CD4-positive, alpha-beta T cell treated with Interleukin-4 for 1 hour (primary cell): ENCODE measurements at places on chromosomes 1 and 21.

- DNase-seq = no peak
Measured at GRCh38 chr1:180617774-180618395, 13.9 kb upstream of the XPR1 start.

- DNase-seq = no peak
Measured at GRCh38 chr1:245987219-245987545, 519.9 kb downstream of the SMYD3 start.

GRCh38 chr1:156767879-156768604, 707 bp downstream of the PRCC start:
- DNase-seq = no peak

DNA sequence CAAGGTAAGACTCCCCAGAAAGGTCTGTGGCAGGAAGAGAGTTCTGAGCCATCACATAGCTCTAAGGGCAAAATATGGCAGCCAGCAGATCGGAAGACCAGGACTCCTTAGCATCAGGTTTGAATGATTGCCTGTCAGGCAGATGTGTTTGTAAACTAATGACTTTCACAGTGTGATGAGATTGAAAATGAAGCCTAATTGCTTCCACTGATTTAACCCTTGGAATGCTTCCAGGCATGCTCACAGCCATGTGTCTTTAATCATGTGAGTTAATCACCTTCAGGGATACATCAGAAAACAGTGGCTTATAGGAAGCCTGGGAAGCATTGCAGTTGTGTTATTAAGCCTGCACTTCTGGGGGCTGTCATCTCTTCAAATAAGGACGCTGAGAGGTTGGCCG, 82.8 kb downstream of the LRRC53 start:
- DNase-seq = no peak

- no peak for DNase-seq
Measured at GRCh38 chr1:94325377-94326302, 88.3 kb upstream of the ARHGAP29 start.

GRCh38 chr1:152227310-152227928, 3.4 kb upstream of the HRNR start:
- no peak for DNase-seq

DNA sequence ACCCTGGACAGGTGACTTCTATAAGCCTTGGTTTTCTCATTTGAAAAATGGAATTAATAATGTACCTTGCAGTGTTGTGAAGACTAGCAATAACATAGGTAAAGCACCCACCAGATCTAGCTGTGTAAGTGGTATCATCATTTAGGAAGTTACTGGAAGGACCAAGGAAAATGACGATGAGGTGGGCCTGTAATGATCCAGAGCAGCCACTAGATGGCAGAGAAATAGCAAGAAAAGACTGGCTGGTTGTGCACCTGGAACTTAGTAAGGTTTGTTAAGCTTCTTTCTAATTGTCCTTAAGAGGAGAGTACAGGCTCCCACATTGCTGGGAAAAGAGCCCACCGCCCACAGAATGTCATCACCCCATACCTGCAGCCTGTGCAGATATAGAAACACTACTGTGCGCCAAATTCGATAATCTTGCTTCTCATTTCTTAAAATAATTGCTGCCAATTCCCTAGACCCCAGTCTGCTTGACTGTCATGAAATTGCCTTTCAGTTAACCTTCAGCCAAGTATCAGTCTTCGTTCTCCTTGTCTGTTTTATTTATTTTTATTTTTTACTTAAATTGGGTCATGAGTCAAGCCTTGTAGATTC, 37.2 kb downstream of the WNT4 start:
- DNase-seq = peak; percentile 64

DNA sequence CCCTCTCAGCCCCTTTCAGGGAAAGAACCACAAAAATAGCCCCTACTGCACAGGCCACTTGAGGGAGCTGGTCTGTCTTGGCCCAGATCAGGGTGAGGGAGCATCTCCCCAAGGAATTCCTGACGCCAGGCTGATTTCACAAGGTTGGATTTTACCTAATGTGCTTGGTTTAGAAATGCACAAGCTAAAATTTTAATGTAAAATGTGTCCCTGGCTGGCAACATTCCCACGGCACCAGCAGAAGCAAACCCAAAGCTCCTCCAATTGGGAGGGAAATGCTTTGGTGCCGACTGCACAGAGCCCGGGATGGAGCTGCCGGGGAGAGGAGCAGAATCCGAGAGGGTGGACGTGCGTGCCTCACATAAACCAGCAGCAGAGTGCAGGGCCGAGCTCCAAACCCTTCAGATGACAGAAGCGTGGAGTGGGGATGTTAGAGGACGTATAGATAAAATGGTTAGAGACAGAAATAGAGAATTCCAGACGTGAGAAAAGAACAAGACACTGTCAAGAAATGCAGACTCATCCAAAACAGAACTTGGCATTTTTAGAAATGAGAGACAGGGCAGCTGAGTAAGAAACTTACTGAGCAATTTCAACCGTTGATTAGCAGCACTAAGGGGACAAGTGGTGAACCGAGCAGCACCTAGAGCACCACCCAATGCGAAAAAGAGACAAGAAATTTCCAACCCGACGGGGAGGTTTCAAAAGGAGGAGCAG, 41.6 kb upstream of the TMEM52 start:
- DNase-seq = no peak

- DNase-seq = no peak
Measured at GRCh38 chr1:165452336-165453130, 7.6 kb upstream of the RXRG start.

GRCh38 chr1:64308866-64309265, 105.4 kb downstream of the UBE2U start:
- no peak for DNase-seq

- no peak for DNase-seq
Measured at GRCh38 chr1:218659911-218660677, 315.0 kb downstream of the TGFB2 start.

DNA sequence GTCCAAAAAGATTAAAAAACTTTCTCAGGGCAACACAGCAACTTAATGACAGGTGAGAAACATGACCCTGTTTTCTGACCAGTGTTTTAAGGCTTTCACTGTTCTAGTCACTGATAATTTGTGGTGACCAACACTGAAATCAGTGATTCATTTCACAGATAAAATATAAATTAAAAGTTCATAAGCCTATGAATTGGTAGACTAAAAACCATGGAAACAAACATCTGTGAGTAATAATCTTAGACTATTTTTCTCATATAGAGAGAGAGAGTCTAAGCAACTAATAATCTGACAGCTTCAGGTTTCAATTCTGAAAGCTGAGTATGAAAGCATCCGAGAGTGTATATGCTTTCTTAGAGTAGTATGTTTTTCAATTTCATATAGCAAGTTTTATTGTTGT, 536.9 kb downstream of the ADGRL2 start:
- no peak for DNase-seq

- DNase-seq = no peak
Measured at GRCh38 chr1:39562886-39563285, 13.7 kb downstream of the PABPC4 start.

DNA sequence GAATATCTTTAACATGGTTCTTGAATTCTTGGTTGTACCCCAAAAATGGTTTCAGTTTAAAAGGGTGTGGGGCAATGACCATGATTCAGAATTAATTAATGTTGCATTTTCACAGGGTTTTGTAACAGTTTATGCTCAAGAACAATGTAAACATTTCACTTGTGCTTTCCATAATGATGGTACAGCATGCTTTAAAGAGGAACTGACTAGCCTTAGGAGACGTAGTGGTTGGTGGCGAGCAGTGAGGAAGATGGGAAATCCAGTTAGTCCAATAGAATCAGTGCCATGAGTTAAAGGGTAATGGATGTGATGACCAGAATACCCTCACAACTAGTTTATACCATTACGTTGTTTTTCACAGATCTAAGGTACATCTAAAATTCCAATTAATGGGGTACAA, 138.0 kb downstream of the HS2ST1 start:
- no peak for DNase-seq

- DNase-seq = no peak
Measured at GRCh38 chr1:240765732-240766363, 153.9 kb upstream of the GREM2 start.

DNA sequence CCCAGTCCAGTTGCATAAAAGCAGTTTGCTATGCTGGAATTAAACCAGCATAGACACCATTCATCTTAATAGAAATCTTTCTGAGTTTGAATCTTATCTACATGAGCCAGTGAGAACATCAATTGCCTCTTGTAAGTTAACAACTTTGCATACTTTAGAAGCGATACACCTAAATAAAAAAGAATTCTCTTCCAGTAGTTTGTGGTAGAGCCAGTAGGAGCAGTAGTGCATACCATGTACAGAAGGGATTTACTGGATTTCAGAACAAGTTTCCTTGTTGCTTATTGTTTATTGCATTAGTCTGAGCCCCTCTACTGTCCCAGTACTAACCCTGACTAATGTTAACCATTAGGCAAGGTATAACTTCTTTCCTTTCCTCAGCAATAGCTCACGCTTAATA, 313.1 kb downstream of the TGFB2 start:
- no peak for DNase-seq

DNA sequence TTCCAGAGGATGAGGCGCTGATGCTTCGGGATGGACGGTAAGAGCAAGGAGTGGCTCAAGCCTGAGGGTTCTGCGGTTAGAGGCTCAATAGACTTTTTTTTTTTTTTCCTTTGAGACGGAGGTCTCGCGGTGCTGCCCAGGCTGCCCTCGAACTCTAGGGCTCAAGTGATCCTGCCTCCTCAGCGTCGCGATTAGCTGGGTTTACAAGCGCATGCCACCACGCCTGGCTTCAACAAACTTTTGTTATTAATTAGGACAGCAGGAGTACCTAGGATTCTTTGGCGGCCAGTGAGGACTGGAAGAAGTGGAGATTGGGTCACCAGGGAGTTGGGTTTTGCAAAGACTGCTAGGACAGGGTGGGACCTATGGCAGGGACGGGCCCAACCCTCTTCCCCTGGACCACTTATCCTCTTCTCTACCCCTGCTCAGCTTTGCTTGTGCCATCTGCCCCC, 587 bp downstream of the SCNM1 start:
- no peak for DNase-seq

DNA sequence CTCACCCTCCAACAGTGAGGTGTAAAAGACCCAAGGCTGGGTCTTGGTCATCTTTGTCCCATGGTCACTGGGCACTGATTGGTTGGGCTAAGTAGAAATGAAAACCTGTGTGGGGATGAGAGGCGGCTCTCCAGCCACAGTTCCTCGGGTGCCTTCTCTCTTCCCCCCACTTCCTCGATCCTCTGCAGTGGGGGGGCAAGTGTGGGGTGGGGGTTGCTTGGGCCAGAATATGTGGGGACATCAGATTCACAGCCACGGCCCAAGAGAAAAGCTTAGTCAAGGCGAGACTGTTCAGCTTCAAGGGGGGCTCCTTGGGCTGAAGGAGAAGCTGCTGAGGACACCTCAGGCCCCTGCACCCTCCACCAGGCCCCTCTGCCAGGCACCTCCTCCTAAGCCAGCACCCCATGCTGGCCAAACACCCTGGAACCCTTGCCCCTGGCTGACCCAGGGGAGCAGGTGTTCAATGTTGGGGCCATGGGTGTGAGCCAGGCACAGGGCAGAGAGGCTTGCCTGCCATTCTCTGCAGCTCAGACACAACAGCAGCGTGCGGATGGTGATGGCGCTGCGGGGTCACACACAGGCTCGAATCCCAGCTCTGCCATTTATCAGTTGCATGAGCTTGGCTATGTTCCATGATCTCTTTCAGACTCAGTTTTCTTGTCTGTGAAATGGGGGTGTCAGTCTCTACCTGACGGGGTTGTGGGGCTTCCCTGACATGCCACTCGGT, 21.0 kb upstream of the TNFRSF1B start:
- DNase-seq = no peak

DNA sequence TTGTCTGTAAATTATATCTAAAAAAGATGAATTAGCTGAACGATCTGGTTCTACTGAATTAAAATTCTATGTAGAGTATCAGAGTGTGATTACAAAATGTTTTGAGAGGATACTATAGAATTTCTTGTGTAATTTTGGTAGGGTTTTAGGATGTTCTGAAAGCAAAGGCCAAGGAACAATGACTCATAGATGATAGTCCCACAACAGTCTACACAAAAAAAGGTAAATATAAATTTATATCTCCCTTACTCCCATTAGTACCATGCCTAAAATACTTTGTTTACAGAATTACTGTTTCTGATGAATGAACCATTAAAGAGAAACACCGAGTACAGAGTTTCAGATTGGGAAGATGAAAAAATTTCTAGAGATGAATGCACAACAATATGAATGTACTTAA, 9.5 kb downstream of the EDEM3 start:
- no peak for DNase-seq

DNA sequence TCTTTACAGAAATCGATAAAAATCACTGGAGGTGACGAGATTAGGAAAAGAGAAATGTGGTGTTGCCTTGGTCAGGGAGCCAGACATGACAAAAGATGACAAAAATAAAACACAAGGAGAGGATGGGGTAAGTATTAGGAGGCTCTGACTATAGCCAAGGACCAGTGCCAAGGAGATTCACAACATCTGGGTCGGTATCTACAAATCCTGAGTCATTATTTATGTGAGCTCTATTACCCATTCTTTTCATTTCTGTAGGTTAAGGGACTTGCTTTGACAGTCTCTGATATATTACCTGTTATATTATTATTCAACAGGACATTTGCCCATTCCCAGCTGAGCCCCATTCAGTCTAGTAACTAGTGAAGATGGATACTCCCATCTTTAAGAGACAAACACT, 120.8 kb downstream of the TYW3 start:
- DNase-seq = no peak

DNA sequence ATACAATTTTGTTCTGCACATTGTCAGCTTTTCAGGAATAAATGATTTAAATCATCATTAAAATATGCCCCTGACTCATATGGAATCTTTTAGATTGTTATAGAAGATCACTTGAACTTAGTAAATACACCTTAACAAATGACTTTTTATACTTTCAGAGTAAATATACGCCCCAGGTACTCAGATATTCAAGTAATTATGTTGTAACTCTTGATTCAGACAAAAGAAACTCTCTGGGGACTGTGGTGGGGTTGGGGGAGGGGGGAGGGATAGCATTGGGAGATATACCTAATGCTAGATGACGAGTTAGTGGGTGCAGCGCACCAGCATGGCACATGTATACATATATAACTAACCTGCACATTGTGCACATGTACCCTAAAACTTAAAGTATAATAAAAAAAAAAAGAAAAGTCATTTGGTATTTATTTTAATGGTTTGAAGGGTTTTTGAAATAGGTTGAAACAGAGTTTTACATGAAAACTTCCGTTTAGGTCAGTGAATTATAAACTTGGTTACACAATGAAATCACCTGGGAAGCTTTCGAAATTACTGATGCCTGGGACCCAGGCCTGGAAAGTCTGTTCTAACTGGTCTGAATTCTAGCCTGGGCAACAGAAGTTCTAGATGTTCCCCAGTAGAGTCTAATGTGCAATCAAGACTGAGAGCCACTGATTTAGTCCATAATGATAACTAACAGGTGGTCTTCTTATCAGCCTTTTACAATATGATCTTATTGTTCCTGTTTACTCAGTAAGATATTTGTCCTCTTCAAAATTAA, 320.5 kb upstream of the NR5A2 start:
- no peak for DNase-seq
